GM12864 (cell line): ENCODE measurements at places on chromosomes 5 and 9.
A peak's percentile ranks its signal among the peaks of the same experiment; 100 is the strongest.

- DNase-seq = no peak
Measured at GRCh38 chr5:127926974-127927373, 156.6 kb upstream of the SLC12A2 start.

- DNase-seq = no peak
Measured at GRCh38 chr9:100865111-100865510, 163.4 kb upstream of the PLPPR1 start.

DNA sequence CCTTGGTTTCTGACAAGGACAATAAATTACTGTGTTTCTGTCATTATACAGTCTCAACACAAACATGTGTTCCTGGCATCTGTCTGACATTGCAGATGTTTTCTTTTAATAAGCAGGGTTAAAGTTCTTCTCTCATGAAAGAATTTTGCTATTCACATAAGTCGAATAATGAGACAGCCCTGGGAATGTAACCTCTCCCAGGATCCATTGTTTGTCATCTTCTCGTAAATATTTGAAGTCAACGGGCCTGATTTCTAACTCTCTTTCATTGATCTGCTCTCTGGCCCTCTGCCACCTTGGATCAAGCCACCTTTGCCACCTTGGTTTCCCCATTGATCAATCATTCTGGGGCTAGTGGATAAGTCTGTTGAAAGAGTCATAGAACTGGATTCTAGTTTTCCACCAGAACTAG lies 12.9 kb upstream of the CAST start:
- DNase-seq = no peak

- no peak for DNase-seq
Measured at GRCh38 chr9:12737871-12738270, 36.9 kb upstream of the LURAP1L start.

GRCh38 chr9:129685220-129685932 lies 19.9 kb downstream of the PRRX2 start:
- DNase-seq = no peak

DNA sequence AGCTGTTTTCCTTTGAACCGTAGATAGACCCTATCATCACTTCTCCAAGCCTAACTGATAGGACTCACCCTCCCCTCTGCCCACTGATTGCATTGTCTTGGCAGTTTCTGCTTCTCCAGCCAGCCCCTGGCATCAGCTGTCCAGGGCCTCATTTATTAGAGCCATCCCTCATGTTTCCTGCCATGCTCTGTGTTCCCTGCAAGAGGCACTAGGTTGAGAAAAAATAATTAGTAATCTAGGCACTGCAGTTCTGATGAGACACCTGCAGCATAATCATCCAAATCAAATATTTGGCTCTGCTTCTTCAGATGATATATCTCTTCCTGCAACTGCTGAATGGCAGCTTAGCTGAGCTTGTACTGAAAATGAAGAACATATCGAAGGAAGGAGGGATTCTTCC lies 303.0 kb upstream of the TLE4 start:
- DNase-seq = no peak

DNA sequence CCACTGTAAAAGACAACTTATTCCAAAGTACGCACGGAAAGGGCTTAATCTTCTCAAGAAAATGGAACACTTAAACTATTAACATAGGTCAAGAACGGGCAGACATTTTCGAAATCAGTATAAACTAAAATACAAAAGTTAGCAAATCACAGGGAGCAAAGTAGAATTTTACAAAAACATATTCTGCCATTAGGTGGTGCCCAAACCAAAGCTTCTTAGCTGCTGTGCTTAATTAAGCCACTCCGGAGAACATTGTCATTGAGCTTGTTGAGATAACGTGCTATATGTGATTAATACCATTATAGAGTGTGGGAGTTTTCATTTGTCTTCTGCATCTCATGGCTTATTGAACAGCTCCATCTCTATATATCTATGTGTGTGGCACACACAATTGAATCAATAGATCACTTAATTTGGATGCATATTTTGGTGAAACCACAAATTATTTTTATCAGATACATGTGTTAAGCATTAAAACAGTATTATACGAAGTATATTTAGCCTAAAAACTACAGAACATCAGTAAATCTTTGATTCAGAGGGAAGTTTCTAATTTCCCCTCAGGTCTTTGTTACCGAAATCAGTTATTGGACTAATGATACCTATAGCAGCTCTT lies 23.4 kb downstream of the UBLCP1 start:
- no peak for DNase-seq

- peak; percentile 5 for DNase-seq
Measured at GRCh38 chr9:90141723-90142122, 500.9 kb downstream of the DIRAS2 start.

GRCh38 chr9:36029765-36030528 lies 6.8 kb upstream of the RECK start:
- DNase-seq = no peak

DNA sequence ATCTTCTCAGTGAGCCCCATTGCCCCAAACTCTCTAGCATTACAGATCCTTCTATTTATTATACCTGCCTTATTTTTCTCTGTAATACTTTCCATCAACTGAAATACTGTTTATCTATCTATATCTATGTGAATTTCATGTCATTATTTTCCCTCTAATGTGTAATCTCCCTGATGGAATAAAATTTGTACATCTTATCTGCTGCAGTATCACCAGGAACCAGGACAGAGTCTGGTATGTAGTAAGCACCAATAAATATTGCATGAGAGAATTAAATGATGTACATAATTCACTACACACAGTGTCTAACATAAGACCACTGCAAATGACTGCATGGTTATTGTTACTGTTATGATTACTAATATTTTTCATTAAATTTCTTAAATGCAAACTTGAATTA lies 759.1 kb downstream of the PRELID2 start:
- no peak for DNase-seq

- no peak for DNase-seq
Measured at GRCh38 chr9:81776390-81776789, 87.0 kb upstream of the TLE1 start.

DNA sequence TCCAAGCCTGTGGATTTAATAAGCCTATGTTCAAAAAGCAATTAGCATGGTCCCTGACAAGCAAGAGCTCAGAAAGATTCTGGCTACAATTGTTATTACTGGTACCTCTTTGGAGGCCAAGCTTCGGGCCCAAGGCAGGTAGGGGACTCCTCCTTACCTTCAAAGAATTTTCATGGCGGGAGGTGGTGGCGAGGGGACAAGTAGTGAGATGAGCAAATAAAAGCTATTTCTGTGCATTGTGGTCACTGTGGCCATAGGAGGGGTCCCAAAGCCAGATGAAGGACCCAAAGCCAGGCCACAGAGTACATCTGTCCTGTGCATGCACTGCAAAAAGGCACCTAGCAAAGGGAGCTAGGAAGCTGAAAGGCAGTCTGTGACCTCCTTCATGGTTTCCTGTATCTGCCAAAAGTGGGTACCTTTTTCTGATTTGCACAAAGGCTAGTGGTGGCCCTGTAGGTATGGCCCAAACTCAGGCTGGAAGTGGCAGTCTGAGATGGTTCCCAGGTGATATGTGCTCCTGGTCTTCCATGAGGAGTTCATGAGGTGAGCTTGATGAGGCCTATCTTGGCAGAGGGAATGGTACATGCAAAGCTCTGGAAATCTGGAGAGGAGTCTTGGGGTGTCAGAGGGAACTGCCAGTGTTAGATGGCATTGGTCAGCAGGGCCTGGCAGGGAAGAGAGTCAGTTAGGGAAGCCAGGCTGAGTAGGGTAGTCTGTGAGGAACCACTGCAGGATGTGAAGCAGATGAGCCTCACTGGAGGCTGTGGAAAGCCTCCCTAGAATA lies 3.3 kb upstream of the CXXC5 start:
- DNase-seq = no peak

- DNase-seq = no peak
Measured at GRCh38 chr5:116145416-116145815, 60.6 kb downstream of the COMMD10 start.
